ENCODE measurements at places on chromosomes 6 and 20.

- no peak for DNase-seq
Measured at GRCh38 chr6:130913120-130913519, 85.9 kb downstream of the SMLR1 start.

GRCh38 chr20:16518784-16519084 is 54.5 kb downstream of the KIF16B start:
- DNase-seq, result no peak

GRCh38 chr6:156189195-156189594 is 588.0 kb upstream of the ARID1B start:
- no peak for DNase-seq

DNA sequence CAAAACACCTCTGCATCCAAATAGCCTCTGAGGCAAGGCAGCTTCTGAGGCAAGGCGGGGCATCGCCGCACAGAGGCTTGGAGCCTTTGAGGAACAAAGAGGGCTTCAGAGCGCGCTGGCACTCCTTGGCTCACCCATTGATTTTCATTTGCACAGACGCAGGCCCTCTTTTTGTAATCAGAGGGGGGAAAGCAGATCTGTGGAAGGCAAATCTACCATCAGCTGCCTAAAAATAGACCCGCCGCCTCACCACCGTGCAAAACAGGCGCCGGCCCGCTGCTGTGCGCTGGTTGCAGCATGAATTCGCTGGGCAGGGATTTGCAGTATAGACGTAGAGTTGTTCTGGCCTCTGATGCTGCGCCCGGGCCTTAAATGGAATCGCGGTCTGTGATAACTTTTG is 69.9 kb upstream of the STMND1 start:
- no peak for DNase-seq

DNA sequence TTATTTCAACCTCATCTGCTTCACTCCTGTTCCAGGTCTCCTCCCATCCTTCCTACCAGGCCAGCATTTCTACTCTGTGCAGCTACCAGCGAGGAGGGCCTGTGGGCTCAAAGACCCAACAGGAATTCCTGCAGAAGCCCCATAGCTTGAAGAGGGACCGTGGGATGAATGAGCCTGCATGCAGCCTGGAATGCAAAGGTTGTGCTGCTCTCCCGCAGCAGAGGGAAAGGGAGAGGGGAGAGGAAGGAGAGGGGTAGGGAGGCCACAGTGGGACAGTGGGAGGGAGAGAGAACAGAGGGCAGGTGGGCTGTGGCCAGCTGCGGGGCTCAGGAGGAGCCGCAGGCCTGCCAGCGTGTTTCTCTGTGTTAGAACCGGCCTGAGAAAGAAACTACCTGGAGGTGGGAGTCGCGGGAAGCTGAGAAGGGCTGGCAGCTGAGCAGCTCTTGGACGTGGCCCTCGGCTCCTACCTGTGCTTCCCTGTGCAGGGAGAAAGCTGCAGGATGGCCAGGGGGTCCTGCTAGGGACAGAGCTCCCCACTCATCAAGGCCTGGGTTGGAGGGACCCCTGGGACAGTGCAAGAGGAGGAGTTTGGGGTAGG is 66.1 kb upstream of the MLN start:
- no peak for DNase-seq

- DNase-seq, result no peak
Measured at GRCh38 chr6:123497025-123497424, 139.7 kb downstream of the TRDN start.

DNA sequence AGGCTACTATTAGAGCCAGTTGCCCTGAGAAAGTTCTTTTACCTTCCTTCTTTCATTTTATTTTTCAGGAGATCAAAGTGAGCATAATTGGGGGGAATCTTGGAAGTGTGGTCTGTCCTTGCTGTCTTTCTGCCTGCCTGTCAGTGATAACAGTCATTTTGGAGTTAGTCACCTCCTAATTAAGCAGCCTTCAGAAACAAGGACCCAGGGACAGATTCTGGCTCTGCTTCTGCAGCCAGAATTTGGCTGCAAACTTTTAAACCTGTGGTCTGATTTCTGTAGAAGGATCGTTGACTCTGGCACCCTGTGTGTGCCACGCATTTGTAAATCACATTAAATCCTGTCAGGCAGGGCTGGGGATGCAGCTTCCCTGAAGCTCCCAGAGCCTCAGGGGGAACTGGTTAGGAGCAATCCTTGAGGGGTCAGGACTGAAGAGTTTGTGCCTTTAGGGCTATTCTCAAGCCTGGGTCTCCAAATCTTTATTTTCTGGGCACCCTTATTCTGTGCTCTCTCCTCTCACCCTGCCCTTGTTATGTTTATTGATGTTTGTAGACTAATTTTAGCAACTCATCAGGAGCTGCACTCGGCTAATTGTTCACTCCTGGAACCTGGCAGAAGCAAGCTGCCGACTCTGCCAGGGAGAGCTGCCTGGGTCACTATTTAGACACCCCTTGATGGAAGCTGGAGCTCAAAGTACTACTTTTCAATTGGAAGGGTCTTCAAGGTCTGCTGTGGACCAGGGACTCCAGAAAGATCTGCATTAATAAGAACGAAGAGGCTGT is 6.8 kb downstream of the NOX3 start:
- DNase-seq, result no peak

GRCh38 chr6:20875369-20875963 is 341.2 kb downstream of the CDKAL1 start:
- DNase-seq, result no peak

GRCh38 chr20:17721802-17722486 is 22.2 kb downstream of the BANF2 start:
- DNase-seq, result no peak

DNA sequence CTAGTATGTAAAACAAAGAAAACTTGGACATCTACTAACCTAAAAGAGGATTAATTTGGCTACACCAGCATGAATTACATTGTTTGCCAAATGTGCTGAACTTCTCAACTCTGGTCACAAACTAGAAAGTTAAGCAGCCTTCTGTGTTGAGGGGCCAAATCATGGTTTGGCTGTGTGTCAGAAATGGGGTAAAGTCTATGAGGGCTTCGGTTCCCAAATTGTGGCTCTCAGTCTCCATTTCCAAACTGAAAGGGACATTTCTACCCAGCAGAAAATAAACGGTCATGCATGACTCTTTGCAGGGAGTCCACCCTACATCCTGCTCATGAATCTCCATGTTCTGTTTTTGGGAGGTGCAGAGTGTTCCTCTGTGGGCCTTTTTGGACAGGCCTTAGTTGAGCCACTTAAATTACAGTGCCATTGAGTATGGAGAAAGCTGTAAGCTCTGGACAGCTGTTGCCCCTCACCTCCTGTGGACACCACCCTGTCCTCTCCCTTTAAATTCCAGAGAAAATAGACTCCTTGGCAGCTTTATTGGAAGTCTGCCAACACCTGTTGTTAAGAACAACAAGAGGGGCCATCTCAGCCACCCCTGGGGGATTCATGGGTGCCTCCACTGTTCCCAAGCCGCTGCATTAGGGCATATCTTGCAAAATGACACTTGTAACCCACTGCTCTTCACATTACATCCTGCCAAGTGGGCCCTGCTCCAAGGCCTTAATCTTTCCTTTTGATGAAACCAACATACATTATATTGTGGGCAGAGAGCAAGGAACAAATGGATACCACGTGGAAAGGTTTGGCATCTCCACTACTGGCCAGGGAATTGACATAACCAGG is 27.5 kb upstream of the SNRPC start:
- DNase-seq, result no peak

- no peak for DNase-seq
Measured at GRCh38 chr6:28634761-28635546, 109.3 kb downstream of the GPX5 start.

DNA sequence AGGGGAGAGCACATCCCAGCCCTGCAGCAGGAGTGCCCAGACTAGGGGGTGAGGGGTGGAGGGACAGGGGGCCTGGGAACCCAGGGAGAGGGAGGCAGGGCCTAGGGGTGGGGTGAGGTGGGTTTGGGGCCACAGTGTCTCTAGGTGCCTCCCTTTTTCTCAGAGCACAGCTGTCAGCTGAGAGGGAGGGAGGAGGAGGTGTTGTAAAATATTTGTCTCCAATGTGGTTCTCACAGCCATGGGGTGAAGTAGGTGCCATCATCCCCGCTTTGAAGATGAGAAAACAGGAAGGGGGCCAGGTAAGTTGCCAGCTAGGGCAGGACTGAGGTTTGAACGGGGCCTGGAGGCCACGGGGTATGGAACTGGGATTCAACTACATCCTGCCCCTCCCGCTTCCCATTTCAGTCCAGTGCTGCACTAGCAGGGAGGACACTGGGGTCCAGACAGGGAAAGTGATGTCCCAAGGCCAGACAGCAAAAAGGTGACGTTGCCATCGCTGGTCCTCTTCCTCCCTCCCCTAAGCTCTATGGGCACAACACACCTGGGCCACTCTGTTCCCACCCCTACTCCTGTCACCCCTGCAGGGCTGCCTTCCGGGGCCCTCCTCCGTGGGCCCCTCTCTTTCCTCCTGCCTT is 20.3 kb downstream of the PACSIN1 start:
- DNase-seq, result no peak

DNA sequence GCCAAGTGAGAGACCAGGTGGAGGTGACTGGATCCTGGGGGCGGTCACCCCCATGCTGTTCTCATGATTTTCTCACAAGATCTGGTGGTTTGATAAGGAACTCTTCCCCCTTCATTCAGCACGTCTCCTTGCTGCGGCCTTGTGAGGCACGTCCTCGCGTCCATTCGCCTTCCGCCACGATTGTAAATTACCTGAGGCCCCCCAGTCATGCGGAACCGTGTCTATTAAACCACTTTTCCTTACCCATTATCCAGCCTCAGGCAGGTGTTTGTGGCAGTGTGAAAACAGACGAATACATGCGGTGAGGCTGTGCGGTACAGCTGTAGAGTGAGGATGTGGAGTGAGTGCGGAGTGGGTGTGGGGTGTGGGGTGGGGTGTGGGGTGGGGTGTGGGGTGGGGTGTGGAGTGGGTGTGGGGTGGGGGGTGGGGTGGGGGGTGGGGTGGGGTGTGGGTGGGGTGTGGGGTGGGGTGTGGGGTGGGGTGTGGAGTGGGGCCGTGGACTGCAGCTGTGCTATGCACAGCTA is 12.1 kb upstream of the NTSR1 start:
- DNase-seq, result no peak

DNA sequence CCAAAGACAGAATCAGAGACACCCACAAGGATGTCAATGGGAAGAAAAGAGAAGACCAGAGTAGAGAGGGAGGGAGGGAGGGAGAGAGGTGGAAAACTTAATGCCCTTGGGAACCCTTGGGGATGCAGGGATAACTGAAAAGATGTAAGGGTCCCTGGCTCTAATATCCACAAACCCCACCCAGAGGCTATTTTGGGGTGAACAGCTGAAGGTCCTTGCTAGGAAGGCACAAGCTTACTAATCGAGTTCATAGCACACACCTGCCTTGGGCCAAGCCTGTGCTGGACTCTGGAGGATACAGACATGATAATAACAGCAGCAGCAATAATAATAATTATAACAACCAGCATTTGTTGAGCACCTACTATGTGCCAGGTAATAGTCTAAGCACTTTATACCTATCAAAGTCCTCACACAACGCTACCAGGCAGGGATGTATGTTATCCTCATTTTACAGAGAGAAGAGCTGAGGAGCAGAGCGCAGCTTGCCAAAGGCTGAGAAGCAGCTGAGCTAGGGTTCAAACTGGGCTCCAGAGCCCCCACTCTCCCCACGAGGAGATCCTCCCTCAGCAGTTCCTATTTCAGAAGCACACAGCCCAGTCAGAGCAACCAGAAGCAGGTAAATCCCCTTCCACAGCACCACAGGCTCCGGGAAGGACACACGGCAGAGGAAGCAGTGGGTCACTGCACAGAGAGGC is 174.2 kb downstream of the ANKRD60 start:
- no peak for DNase-seq

DNA sequence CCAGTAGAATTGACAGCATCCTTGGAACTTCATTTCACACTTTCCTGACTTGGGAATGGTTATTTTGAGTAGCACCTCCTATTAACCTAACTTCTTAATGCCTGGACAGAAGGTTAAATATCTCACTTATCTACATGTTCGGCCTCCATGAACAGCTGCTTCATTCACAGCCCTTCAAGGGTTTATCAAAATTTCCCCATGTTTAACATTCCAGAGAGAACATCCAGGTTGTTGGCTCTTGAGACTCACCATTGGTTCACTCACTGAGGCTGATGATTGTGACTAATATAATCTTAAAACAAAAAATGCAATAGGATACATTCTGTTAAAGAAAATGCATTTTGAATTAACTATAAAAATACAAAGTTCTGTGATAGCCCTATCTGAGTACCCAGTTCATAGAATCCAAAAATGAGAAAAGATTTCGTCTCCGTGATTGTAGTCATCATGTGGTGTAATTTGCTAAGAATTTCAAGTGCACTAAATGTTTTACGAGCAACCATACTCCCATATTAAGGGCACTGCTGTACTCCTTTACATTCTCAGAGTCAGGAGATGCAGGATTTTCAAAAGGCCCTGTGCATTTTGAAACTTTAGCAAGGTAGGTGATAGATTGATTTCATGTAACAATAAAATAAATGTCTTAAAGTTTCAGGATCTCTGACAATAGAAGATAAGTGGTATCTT is 260.6 kb upstream of the TAB2 start:
- DNase-seq, result no peak

DNA sequence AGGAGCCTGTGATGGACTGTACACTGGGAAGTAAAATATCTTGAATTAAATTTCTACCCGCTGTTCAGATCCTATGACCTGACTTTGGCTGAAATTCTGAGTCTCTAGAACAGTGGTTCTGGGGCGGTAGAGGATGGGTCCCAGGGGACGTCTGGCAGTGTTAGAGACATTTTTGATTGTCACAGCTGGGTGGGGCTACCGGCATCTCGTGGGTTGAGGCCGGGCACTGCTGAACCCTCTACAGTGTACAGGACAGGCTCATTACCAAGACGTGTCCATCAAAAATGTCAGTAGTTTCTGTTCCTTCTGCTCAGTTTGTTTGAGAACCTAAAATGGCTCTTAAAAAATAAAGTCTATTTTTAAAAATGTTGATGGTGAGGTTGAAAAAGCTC is 11.5 kb upstream of the RPS6KA2 start:
- no peak for DNase-seq

GRCh38 chr6:4395386-4395785 is 260.0 kb upstream of the ECI2 start:
- no peak for DNase-seq

DNA sequence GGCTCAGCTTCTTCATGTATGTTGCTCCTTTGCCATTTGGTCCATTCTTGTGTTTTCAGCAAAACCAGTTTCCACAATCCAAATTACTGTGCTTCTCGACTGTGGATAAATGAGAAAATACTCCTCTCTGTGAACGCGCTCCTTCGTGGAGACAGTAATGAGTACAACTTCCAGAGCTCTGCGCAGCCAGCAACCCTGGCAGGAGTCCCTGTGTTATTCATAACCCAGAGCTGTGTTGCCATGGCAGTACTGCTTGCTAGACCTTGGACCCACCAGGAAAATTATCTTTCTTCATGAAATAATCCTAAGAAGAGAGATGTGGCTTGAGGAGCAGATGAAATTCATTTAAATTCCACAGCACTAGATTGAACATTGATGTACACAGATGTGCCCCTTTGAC is 73.7 kb downstream of the SLC22A3 start:
- DNase-seq, result no peak
